Omental fat pad (tissue), 4 donors: ENCODE measurements at places on chromosomes 6 and 20.

- DNase-seq: no peak
Measured at GRCh38 chr20:43458422-43458924, 777 bp downstream of the SRSF6 start.

- no peak for DNase-seq
Measured at GRCh38 chr6:137927777-137928218, 60.7 kb downstream of the TNFAIP3 start.

GRCh38 chr6:154605178-154605881 is 94.8 kb upstream of the CNKSR3 start:
- DNase-seq: no peak

- DNase-seq: no peak
Measured at GRCh38 chr6:138844192-138844591, 48.3 kb downstream of the ECT2L start.

GRCh38 chr6:32692019-32692418 is 25.6 kb upstream of the HLA-DQB1 start:
- no peak for DNase-seq
